ENCODE measurements at places on chromosomes 3 and 15.

- H3K27ac ChIP-seq, result no peak overlapping the region
- no peaks in the 10 kb centered on the region for H3K4me1 ChIP-seq
- no peak for DNase-seq
- H3K4me3 ChIP-seq, result no peak overlapping the region
- H3K36me3 ChIP-seq, result no peaks in the 10 kb centered on the region
These were observed 309.8 kb upstream of the ICE2 start for GRCh38 chr15:60788692-60789103.

DNA sequence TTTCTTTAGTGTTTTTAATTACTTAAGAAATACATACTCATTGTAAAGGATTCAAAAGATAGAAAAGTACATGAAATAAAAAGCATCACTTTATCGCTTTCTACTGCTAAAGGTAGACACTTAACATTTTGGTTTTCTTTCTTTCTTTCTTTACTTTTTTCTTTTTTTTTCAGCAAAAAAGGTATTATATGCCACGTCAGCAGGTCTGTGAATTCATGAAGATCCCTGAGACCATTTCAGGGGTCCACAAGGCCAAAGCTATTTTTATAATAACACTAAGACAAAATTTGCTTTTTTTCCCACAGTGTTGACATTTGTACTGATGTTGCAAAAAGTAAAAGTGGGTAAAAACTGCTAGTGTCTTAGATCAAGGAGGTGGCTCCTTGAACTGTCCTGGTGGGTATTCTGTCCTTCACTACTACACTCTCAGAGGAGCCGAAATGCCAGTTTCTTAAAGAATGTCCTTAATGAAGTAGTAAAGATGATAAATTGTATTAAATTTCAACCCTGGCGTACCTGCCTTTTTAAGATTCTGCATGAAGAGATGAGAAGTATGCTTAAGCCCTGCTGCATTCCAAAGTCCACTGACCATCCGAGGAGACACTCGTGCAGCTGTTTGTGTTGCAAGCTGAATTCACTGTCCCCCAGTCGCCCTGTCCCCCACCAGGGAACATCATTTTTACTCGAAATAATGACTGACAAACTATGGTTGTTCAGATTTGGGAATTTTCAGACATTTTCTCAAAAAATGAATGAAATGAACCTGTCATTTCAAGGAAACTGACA, 106.7 kb upstream of the PIAS1 start:
- peaks cover 4% of the 10 kb centered on the region for H3K4me1 ChIP-seq
- no peaks in the 10 kb centered on the region for H3K27me3 ChIP-seq
- no peak for DNase-seq
- no peaks in the 10 kb centered on the region for H3K36me3 ChIP-seq
- H3K4me3 ChIP-seq, result no peak overlapping the region
- no peak overlapping the region for H3K27ac ChIP-seq

DNA sequence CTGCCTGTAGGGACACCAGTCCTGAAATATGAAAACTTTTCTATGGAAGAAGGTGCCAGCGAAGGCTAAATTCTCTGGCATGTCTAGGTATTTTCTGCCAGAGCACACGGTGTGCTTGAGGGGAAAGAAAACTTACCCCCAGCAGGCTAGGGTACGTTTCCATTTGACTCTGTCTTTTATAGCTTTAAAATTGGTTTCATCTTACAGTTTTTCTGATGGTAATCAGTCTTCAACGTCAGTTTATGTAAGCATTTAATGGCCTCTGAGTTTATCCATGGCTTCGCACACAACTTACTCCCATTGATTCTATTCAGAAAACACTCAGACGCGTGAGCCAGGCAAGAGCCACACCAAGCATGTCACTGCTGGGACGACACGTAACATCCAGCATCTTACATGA, 249.7 kb downstream of the ADAMTS17 start:
- no peak overlapping the region for H3K27ac ChIP-seq
- no peaks in the 10 kb centered on the region for H3K36me3 ChIP-seq
- H3K4me3 ChIP-seq, result no peak overlapping the region
- no peaks in the 10 kb centered on the region for H3K27me3 ChIP-seq

DNA sequence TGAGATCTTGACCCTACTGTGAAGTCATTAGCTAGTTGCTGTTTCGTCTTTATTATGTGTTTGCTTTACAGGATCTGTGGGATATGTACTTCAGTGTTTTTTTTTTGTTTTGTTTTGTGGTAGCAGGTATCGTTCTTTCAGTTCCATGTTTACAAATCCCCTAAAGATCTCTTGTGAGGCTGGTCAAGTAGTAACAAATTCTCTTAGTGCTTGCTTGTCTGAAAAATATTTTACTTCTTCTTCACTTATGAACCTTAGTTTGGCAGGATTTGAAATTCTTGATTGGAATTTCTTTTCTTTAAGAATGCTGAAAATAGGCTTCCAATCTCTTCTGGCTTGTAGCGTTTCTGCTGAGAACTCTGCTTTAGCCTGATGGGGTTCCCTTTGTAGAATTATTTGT, 235.8 kb upstream of the ALCAM start:
- DNase-seq, result no peak
- H3K27ac ChIP-seq, result no peak overlapping the region
- no peaks in the 10 kb centered on the region for H3K36me3 ChIP-seq
- no peak overlapping the region for H3K4me3 ChIP-seq
- no peaks in the 10 kb centered on the region for H3K4me1 ChIP-seq
- H3K27me3 ChIP-seq, result no peaks in the 10 kb centered on the region

DNA sequence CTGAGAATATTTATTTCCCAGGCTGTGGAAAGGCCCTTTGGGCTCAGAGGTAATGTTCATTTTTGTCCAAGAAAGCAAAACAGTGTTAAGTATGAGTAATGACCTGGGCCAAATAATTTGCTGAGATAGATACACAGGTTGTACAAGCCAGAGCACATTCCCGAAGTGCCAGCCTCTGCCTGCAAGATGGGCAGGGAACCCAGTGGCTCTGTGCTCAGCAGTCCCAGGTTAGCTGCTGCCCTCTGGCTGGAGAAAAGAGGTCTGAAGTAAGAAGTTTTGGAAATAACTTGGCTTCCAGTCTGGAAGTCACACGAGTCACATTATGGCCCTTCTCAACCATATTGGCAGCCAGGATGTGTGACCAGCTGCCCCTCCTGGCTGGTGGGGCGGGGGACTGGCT, 20.2 kb downstream of the MYZAP start:
- no peak overlapping the region for H3K27ac ChIP-seq
- H3K4me1 ChIP-seq, result no peaks in the 10 kb centered on the region
- H3K36me3 ChIP-seq, result no peaks in the 10 kb centered on the region
- DNase-seq, result no peak
- no peak overlapping the region for H3K4me3 ChIP-seq

Data from IMR-90 (cell line).